ENCODE measurements at places on chromosomes 12 and 14.

DNA sequence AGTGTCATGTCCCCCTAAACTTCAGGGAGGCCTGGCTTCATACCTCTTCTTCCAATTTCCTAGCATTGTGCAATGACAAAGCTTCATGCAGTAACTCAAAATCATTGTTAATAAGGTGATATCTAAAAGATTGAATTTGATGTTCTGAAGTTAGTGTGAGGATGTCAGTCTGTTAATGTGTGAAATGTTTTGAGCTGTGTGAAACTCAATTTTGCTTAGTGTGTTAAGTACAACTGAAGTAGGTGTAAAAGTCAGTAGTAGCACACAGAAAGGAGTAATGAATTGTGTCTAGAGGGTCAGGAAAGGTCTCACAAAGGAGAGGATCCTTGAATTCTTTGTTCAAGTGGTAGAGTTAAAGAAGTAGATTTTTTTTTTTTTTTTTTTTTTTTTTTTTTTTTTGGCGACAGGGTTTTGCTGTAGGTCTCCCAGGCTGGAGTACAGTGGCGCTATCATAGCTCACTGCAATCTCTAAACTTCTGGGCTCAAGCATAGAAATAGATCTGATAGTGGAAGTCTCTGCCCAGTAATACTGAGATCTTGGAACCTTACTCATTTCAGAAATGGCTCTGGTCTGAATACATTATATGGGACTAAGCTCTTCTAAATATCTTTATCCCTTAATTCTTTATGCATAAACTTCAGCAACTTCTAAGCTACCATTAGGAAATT is 63.9 kb downstream of the FUT8 start:
- no peak for DNase-seq

DNA sequence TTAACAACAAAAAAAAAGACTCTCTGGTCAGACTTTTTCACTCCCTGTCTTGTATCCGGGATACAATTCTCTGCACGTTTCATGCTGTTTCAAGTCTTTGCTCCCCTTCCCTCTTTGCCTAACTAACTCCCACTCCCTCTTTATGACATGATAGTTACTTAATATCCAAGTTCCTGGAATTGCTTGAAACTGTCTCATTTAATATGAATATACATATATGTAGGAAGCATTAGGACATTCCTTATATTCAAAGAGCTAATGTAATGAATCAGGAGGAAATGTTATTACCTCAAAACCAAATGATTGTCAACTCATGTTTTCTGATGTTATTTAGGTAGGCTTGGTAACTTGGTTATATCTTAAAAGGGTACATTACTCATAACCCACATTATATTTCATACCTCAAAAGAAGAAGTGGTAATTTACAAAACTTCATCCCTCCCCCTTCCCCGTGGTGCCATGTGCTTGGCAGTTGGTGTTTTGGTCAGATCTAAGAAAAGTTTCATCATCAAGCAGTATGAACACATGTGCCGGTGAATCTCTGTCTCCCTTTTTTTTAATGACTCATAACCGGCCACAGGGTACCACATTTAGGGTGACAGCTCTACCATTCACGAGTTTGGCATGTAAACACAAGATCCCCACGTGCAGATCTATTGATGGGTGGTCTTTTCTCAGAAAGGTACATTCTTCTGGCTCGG is 56.5 kb downstream of the HCAR2 start:
- DNase-seq: no peak

- no peak for DNase-seq
Measured at GRCh38 chr12:1083151-1083888, 92.3 kb downstream of the ERC1 start.

- no peak for DNase-seq
Measured at GRCh38 chr12:113002155-113002554, 23.8 kb downstream of the OAS2 start.

GRCh38 chr12:102093319-102093718 is 26.6 kb downstream of the NUP37 start:
- DNase-seq: no peak

- DNase-seq: no peak
Measured at GRCh38 chr12:43758247-43758727, 303 bp downstream of the PUS7L start.
